MV-4-11 (cell line): ENCODE measurements at places on chromosomes 11 and 22.

DNA sequence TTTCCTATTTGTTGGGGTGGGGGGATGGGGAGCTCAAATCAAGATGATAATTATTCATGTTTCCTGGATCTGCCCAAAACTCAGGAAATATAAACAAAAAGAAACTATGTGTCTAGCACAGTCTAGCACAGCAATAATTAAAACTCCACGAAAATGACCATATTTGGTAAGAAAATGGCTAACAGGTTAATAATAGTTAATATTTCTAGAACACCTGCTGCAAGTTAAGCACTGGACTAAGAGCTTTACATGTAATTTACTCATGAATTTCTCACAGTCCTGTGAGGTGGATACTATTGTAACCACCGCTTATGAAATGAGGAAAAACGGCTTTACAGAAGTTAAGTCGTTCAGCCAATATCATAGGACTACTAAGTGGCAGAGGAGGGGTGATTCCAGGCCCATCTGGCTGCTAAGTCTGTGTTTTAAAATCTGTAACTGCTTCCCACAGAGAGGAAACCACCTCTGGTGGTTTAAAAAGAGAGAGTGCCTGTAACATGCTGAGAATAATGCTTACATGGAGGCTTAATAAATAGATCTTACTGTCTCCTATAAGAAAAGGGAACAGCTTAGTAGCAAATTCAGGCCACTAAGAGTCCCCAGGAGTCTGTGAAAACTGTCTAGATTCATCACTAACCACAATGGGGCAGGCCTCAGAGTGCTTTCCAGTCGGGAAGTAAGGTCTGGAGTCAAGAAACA lies 11.0 kb upstream of the AMOTL1 start:
- DNase-seq: peak; percentile 52

DNA sequence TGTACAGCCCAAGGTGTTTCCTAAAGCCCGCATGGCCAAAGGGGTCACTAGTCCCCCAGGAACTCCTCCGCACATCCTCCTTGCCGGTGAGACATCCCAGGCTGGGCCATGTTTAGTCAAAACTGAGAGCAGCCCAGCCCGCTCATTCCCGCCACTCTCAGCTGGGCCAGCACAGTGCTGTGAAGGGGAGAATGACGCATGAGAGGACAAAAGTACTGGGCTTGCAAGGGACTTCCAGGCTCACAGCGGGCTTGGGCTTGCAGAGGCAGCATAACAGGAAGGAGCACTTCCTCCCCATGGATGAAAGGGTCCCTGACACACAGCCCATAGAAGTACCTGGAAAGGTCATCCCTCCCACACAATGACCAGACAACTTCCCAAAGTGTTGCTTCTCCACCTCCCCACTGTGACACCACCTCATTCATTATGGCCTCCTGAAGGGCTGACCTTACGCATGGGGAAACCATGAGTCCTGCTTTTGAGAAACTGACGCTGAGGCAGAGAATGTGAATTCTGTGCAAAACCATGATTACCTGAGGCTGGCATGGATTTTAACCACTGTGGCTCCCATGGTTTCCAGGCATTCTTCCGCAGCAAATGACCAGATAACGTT lies 19.1 kb downstream of the ETS1 start:
- DNase-seq: no peak

DNA sequence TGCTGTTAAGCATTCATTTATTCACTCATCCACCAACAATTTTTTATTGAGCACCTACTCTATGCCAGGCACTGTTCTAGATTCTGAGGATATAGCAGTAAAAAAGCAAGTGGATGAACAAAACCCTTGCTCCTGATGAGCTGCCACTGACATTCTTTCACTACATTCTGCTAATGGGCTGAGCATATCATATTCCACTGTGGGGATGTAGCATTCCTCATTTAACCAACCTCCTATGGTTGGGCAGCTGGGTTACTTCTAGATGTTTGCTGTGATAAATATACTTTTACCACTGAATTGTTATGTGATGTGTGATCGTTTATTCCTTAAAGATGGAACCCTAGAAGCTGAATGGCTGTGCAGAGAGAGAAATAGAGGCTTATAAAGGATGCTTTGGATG lies 176.9 kb downstream of the MN1 start:
- DNase-seq: no peak

DNA sequence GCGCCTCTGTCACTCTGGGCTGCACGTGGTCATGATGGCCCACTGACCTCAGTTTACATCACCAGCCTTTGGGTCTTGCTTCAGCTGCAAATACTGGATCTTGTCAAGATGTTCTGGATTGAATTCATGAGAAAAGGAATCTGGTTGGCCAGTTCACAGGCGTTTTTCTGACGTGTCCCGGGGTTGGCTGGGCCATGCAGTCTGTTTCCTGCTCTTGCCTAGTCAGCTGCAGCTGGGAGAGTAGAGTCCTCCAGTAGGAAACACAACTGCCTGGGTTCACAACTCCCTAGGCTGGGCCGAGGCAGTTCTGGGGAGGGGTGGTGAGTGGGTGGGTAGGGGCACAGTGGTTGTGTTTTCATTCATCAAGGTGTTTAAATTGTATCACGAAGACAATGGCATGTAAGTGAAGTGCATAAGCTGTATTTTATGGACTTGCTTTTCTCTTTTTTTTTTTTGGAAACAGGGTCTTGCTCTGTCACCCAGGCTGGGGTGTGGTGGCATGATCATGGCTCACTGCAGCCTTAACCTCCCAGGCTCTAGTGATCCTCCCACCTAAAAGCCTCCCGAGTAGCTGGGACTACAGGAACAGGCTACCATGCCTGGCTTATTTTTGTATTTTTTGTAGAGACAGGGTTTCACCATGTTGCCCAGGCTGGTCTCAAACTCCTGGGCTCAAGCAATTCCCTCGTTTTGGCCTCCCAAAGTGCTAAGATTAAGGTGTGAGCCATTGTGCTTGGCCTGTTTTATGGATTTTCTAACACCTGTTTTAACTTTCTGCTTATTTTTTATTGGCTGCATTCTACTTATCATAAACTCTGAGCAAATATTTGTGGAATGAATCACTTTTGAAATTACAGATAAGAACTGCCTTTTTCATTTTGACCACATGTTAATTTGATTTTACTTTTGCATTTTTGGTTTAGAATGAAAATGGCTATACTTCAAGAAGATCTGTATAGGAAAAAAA lies 54.0 kb upstream of the PITPNB start:
- no peak for DNase-seq

- no peak for DNase-seq
These were observed at the start of gene MPPED1 for GRCh38 chr22:43411869-43412807. Gene MPPED1 (plus strand): TSS chr22:43412014. CDS start chr22:43424986, 12,972 bp downstream.

DNA sequence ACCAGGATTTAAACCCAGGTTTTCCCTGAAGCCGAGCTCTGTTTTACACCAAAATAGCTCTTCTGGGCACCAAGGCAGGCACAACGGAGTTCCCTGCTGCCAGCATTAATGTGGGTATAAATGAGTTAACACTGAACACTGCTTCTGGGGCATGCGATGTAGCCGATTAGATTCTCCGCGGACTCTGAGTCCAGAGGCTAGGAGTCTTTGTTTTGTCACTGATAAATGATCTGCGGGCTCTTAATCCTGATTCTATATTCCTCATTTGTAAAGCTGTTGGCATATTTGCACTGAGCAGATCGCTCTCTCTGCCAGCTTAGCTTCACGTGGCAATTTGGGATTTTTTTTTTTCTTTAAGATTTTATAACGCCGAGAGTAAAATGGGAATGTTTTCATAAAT lies 16.8 kb upstream of the LDLRAD3 start:
- no peak for DNase-seq

DNA sequence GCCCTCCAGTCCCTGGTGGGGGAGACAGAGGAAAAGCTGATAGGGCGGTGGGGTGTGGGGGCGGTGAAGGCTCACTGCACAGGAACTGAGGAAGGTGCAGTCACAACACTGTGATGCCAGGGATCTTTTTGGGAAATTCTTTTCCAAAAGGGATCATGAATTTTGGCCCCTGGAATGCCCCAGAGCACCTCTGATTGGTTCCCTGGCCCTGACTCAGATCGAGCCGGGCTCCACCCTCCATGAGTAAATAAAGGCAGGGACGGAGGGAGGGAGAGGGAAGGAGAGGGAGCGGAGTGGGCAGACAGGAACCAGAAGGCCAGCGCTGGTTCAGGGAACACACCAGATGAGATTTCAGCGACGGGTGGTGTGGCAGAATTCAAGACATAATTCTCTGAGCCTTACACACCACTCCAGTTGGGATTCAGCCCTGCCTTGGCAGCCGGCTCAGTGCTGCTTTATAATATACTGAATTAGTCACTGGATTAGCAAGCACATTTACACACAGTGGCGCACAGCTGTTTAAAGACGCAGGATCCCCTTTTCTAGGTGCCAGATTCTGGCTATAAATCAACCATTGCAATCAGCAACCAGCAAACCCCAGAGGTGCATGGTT lies 80.3 kb downstream of the ETS1 start:
- DNase-seq: peak; percentile 55

DNA sequence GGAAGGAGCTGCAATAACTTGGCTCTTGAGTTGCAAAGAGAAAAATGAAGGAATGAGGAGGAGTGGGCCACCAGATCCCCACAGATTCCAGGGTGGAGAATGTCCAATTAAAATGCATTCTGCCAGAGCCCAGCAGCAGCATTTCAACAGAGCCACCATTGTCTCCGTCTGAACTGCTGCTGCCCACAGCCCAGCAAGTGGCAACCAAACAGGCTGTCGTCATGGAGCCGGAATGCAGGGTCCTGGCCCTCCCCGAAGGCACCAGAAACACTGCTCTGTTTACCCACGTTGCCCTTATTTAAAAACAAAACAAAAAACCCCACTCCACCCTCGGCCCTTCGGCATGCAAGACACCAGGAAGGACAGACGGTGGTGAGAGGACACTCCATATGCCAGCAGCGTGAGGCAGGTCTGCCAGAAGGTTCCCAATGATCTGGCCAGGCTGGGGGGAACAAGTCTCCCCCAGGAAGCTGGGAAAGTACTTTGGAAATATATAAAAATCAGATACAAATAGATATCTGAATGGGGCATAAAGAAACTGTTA lies 32.5 kb downstream of the PLEKHA7 start:
- no peak for DNase-seq

DNA sequence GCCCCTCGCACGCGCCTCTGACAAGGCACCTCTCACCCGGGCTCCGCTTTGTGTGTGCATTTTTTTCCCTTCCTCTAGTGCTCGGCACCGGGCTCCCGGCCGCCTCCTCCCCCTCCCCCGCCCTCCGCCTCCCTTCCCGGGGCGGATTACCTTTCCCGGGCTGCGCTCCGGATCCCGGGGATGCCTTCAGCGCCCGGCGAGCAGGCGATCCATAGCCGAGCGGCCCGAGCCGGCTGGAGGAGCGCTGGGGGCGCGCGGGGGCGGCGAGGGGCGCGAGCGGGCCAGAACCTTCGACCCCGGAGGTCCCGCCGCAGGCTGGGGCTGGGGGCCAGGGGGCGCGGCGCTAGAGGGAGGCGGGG lies 282 bp downstream of the MPPED2 start:
- DNase-seq: no peak

GRCh38 chr11:90493379-90493778 lies 270.5 kb upstream of the CHORDC1 start:
- DNase-seq: no peak

DNA sequence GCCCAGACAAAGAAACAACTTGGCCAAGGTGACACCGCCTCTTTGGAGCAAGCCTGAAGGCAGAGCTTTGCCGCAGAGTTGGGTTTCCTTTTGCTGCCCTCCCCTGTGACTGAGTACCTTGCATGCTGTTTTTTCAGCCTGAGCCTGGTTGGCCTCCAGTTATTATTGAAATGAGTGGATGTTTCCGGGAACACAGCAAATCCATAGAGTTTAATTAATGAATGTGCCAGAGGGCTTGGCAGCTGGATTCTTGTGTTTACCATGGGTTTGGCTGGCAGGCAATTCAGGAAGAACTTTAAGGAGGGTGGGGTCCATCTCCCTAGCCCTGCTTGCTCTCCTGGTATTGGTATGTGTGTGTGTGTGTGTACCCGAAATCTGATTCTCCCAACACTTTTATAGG lies 65.6 kb upstream of the CRYBB3 start:
- no peak for DNase-seq

DNA sequence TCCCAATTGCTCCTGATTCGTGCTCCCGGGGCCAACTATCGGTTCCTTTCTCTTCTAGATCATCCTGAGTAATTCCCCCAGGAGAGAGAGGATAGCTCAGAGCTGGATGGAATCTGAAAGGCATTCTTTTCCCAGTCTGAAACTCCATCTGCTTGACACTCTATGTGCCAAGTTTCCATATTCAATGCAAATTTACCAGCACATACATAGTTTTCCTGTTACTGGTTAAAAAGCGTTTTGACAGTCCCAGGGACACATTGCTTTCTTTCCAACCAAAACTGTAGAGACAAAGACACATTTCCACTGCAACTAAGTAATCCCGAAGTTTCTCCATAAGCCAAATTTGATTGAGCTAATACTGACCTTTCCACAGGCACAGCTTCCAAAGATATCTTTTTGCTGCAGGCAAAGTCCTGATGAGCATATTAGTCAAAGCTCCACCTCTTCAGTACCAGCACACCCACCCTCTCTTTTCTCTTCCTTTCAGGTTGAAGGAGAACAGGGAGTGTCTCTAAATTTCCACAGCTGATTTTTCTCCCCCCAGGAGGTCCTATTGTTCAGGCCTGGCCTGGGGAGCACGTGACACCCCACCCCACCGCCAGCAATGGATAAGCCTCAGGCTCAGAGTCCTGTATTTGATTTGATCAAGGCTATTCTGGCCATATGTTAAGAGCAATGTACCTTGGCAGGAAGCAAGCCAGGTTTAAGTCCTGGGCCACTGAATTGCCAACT lies 9.7 kb upstream of the ANKK1 start:
- DNase-seq: no peak

DNA sequence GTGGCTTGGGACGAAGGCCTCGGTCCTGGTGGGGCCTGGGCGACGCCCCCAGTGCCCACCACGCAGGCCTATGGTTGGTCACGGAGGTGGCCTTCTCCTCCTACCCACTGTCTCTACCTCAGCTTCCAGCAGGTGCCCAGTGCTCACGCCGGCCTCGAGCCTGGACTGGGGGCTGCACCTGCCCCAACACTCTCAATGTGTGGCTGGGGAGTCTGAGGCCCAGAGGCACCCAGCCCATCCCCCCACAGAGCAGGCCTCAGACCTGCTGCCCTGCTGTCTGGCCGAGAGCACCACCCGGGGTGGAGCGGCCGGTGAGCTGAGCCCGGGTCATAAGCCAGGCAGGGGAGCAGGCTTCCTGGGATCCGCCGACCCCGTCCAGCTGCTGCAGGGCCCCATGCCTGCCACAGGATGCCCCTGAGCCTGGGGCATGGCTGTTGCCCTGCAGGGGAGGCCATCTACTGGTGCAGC lies 28.6 kb upstream of the MUC5AC start:
- DNase-seq: no peak

- DNase-seq: no peak
These were observed 83.3 kb downstream of the BARX2 start for GRCh38 chr11:129458756-129459535.

GRCh38 chr11:83706566-83706965 lies 420.4 kb upstream of the CCDC90B start:
- DNase-seq: no peak

DNA sequence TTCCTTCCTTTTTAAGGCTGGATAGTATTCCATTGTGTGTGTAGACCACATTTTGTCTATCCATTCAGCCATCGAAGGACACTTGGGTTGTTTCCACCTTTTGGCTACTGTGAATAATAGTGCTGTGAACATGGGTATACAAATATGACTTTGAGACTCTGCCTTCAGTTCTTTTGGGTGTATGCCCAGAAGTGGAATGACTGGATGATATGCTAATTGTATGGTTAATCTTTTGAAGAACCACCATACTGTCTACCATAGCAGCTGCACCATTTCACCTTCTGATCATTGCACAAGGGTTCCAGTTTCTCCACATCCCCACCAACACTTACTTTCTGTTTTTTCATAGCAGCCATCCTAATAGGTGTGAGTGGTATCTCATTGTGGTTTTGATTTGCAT lies 30.3 kb downstream of the SGSM1 start:
- no peak for DNase-seq
